ENCODE measurements at places on chromosomes 6 and 20.

- no peak for DNase-seq
Measured at GRCh38 chr6:24980507-24981385, 45.0 kb upstream of the RIPOR2 start.

DNA sequence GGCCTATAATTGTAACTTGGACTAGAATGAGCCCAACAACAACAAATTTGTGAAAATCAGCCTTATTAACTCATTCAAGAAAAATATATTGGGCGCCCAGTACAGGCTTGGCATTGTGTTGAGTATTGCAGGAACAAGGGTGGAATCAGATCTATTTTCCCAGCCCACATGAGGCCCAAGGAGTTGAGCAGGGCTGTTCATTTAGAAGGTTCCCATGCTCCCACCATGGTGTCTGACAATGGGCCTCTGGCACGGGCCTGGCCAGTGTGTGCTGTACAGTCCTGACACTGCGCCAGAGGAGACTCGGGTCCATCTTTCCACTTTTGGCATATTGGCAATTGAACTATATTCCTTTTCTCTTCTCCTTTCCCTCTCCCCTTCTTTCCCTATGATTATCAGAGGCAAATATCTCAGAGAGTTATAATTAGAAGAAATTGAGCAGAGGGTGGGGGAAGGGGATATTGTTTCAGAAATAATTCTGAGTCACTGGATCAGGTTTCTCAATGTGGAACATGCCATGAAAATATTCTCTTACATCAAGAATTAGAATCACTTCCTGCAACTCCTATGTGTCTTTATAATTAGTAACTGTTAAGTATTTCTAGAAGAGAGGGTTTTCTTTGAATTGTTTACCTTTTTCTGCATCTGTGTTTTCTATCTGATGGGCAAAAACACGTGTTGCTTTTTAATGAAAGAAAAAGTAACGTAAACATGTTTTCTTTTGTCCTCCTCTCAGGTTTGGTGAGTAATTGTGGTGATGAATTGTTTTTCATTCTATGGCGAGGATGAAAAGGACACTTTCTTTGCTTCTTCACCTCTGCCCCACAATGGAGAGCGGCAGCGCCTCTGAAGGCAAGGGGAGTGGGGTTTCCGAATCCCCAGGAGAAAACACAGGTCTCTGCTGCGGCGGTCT lies 209.4 kb downstream of the FOXA2 start:
- no peak for DNase-seq

DNA sequence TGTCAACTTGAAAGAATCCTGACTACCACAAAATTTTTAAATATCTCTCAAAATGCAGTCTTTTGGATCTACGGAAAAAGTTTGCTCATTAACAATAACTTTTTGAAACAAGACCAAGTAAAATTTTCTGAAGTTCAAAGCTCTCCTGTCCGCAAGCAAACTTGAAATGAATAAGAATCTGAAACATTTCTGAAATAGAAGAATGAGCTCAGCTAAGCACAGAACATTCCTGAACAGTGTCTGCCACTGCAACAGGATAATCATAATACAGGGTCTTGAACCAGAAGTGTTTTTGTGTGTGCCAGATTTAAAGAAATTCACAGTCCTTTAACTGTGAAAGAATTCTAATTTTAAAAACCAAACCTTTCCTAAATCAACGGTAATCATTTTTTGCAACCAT lies 49.1 kb upstream of the TASP1 start:
- no peak for DNase-seq

DNA sequence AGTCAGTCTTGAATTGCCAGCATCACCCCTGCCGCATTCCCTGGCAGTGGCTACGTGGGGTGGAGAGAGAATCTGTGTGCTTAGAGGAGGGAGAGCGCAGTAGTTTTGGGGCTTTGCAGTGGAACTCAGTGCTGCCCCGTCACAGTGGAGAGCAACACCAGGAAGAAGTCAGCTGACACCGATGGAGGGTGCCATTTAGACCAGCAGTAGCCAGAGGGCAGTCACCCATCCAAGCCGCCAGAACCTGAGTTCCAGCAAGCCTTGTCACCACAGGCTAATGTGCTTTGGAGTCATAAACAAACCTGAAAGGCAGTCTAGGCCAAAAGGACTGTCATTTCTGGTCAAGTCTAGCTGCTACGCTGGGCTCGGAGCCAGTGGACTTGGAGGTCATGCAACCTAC lies 22.0 kb upstream of the PERP start:
- no peak for DNase-seq

GRCh38 chr20:17641520-17641964 lies 40.5 kb downstream of the RRBP1 start:
- DNase-seq, result no peak

GRCh38 chr6:96547654-96548053 lies 15.3 kb upstream of the FHL5 start:
- no peak for DNase-seq

All from stimulated activated CD4-positive, alpha-beta T cell treated with anti-CD3 and anti-CD28 coated beads, Interleukin-15, amount 100 ng/mL, for 1 hour (primary cell).